ENCODE measurements at places on chromosomes 7 and 10.
A peak's percentile ranks its signal among the peaks of the same experiment; 100 is the strongest.

DNA sequence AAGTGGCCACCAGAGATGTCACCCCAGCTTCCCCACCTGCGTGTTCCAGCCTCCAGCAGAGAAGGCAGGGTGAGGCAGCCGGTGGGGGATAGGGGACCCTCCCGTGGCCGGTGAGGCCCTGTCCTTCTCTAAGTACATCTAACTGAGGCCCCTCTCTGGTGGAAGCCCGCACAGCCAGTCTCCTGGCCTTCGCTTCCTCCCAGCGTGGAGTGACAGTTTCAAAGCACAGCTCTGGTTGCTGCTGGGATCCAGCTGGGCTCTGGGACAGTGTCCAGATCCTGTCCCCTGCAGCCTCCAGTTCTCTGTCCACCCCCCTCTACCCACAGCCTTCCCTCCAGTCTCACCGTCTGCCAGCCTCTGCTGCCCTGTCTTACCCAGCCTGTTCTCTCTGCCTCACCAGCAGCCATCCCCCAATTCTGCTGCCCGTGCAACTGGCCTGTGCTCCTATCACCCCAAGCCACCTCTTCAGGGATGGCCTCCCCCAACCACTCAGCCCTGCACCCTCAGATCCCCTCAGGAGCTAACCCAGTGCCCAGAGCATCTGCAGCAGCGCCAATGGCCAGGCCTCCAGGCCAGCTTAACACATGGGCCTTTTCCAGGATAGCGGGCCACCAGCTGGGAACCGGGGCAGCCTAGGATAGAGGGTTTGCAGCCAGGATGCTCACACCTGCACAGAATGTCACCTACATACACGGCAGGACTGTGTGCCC, 16.3 kb upstream of the SH2B2 start:
- no peak for DNase-seq

DNA sequence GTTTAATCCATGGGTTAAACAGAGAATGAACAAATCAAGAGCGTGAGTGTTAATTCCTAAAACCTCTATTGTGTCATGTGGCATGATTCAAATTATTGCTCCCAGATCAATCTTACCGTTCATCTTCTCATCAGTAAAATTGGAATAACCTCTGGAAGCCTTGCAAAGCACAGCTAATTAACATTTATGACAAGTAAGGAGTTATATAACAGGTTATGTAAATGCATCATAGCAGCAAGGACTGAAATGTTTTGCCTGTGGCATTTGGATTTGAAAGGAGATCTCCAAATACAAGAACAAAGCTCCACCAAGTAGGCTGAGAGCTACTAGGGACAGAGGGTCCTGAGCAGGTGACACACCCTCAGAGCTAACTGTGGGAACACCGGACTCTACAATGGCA, 502.9 kb upstream of the CELF2 start:
- no peak for DNase-seq

DNA sequence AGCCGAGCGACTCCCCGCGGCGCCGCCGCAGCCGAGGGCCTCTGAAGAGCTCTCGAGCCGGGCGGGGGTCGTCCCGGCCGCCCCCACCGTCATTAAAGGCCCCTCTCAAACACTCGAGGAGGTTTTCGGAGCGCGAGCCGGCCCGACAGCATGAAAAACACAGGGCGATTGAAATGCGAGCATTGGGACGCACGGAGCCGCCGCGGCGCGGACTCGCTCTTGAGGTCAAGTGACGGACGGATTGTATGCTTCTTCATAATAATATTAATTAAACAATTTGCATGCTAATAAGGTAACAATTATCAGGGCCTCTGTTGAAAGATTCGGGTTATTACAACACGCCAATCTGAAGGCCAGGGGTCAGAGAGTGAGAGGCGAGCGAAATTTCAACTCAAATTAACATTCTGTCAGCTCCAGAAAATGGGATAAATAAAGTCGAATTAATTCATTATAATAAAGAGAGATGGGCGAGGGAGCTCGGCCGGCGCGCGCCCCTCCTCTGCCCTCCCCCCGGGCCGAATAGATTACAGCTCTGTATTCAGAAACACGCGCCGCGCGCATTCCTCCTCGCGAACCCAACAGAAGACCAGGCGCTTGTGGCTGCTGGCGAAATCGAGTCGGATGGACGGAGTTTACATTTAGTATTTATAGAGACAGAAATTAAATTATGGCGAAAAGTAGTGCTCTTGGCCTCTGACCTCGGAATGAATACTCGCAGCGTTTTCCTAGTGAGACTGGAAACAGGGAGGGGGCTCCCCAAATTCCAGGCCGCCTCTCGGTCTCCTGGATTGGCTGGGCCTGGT, 2.1 kb upstream of the UNCX start:
- no peak for DNase-seq

GRCh38 chr7:108669958-108670357, 100.3 kb downstream of the DNAJB9 start:
- DNase-seq = no peak

GRCh38 chr10:32093650-32094049, 37.4 kb upstream of the KIF5B start:
- DNase-seq = no peak

GRCh38 chr10:990808-991207, 2.6 kb downstream of the GTPBP4 start:
- no peak for DNase-seq

- no peak for DNase-seq
Measured at GRCh38 chr10:2929480-2930258, 137.7 kb upstream of the PFKP start.

GRCh38 chr10:50624866-50625501, 1.2 kb upstream of the SGMS1 start:
- DNase-seq = peak; percentile 75

GRCh38 chr10:7908541-7909210, 90.4 kb downstream of the TAF3 start:
- DNase-seq = no peak

GRCh38 chr10:44293842-44294241, 91.1 kb downstream of the CXCL12 start:
- DNase-seq = no peak

DNA sequence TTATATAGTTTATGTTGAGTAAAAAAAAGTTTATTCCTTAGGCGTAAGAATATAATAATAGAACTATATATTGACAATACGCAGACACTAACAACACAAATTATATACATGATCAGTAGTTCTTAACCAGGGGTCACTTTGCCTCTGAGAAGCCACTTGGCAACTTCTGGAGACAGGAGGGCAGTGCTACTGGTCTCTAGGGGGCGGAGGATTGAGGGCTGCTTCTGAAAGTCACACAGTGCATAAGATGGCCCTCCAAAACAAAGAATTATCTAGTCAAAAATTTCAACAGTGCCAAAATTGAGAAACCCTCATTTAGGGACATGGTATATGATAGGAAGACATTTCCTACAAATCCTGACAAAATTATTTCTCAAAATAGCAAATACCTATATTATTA, 77.1 kb downstream of the THSD7A start:
- DNase-seq = no peak

DNA sequence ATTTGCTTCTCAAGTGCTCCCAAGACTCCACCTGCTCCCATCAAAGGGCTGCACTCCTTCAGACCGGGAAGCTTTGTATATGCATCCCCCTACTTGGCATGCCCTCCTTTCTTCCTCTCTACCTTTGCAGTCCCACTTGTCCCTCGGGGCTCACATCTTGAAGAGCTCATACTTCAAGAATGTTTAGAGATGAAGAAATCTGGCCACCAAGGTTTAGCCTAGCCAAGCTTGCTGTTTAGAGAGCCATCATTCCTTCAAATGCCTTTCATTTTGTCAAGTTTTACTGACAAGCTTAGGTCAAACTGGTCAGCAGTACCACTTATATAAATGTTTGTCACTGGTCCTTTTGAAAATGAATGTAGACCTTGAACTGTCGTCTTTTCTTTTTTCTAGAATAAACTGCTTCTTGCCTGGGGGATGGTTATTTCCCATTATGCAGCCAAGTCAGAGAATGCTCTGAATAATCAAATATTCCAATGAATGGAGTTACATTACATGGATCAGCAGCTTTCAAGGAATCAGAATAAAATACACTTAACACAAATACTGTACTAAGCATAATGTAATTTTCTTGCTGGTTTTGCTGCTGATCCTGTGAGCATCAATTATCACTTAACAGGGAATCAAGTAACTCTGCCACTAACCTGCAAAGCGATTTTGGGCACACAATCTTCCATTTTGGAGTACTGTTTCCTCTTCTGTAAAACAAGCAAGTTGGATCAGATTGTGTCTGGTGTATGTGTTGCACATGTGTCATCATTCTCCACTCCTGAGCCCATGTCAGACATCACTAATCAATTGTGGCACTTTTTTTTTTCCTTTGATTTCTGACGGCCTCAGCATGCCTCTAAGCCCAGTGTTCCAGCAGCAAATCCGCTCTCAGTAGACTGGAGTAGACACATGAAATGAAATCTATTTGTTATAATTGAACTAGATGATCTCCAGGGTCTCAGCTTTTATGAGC, 357.9 kb downstream of the PTEN start:
- no peak for DNase-seq

GRCh38 chr7:107994421-107995030, 8.4 kb downstream of the LAMB1 start:
- DNase-seq = no peak

DNA sequence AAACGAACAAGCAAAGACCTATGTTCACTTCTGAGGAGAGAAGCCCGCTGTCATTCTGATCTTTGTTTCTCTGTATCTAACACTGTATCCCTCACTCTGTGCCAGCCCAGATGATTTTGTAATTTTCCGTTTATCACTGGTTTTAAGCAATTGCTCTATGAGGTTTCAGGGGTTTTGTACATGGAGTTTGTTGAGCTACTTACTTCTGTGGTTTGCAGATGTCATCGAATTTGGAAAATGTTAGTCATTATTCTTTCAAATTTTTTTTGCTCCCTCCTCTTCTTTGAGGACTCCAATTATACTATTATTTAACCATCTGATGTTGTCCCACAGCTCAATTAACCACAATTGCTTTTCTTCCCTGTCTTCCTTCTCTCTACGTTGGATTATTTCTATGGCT, 650.9 kb upstream of the IGFBP3 start:
- no peak for DNase-seq

DNA sequence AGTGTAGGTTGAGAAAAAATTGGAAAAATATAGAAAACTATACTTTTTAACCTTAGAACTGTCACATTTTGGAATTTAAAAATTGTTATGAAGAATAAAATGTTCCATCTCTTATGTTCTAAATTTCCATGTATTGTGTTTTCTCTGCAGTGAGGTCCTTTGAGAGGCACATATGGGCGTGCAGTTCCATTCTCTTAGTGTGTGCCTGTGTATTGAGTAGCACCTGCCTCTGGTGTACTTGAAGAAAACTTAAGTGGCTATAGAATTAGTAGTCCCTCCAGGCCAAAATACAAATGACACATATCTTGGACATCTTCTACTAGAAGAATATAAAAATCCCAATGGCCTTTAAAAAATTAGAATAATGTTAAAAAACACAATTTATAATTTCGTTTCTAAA, 149.2 kb downstream of the BICC1 start:
- no peak for DNase-seq

DNA sequence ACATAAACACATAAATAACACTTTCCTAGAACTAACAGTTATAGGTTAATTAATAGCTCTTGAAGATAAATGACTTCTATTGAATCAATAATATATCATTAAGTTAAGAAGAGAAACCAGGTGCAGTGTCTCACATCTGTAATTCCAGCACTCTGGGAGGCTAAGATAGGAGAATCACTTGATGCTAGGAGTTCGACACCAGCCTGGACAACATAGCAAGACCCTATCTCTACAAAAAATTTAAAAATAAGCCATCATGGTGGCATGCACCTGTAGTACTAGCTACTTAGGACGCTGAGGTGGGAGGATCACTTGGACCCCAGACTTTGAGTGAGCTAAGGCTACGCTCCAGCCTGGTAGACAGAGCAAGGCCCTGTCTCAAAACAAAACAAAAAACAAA, 38.8 kb downstream of the AKR1D1 start:
- no peak for DNase-seq

DNA sequence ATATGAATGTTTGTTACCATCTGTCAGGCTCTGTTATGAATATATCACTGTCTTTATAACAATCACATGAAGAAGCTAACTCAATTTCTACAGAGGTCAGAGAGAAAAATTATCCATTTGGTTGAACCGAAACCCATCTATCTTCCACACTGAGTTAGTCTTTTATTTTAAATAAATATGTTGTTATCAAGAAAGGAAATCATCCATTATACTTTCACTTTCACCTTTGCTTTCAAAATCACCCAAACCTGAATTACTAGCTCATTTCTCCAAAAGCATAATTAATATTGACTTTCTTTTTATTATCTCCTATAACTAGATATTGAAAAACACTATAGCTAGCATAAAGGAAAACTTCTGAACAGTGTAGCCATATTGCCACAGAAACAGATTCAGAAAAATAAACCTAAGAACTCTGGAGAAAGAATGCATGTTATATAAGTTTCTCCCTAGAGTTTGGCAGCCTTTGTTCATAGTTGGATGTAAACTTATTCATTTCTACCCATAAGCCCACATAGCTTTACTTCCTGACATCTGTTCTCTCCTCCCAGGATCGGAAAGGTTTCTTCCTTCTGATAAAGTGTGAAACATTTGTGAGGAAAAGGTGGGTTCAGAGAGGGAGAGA, 66.0 kb downstream of the NPSR1 start:
- DNase-seq = no peak

GRCh38 chr7:40674316-40674715, 539.5 kb downstream of the SUGCT start:
- no peak for DNase-seq

DNA sequence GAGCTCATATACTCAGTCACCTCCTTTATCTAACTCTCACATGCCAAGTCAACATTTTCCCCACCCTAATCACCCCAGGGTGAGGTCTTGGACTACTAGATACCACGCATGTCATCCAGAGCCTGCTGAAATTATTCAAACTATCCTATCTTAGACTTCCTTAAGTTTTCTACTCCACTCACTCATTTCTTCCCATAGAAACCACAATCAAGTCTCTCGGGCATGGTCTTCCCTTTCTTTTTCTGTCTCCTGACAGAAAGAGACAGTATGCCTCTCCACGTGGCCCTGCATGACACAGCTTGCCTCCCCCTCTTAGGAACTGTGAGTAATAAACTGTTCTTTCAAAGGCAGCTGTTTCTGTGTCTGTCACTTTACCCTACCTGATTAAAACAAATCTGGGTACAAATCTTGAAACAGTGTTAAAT, 29.4 kb downstream of the TAS2R41 start:
- no peak for DNase-seq

GRCh38 chr10:132611026-132611910, 73.7 kb downstream of the INPP5A start:
- no peak for DNase-seq

DNA sequence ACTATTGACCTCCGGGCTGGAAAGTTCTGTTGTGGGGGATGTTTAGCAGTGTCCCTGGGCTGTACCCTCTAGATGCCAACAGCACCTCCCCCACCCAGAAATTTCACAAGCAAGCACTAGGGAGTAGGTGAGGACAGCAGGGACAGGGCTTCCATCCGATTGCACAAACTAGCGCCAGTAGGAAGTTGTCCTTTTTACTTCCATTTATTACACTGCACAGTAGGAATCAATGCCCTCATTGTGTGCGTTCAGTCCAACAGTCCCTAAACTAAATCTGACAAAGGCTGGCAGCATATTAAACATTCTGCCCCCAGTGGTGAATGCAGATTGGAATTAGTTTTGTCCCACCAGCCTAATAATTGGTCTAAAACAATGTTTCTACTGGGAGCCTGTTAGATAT, 6.4 kb upstream of the SOSTDC1 start:
- no peak for DNase-seq
